Dorsolateral prefrontal cortex (tissue), 122 donors: ENCODE measurements at places on chromosomes 2 and 18. TPM values are rescaled to one million over a fixed set of nuclear protein-coding genes. Genes with fewer than 3 reads are reported as not detected.

DNA sequence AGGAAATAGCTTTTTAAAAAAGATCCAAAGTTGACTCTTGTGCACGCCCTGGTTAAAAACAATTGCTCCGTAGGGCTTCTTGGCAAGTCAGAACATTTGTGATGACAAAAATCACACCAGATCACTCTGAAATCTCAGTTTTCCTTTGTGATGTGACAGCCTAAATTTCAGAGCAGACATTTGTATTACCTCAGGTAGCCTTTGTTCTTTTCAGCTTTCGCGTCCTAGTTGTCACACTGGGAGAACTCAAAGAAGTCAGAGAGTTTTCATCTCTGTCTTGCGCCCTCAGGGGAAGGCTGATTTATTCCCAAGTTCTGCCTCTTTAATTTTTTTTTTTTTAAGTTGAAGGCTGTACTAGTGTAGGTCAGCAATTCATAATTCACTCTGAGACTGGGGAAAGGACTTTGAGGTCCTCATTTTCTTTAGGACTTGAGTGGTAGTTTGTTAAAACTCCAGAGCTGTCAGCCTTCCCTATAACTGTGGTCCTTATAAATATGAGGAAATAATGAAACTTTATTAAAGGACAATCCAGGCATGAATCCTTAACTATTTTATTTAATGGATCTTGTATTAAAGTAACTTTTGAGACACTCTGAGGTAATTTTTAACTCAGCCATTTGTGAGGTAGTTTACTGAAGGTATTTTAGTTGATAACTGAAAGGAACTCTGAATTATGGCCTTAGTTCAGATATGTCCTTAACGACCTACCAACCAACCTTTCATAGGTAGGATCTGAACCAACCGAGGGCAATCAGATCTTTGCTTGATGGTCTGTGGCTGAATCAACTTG is 525.1 kb upstream of the FAM98A start:
- no peak for DNase-seq

DNA sequence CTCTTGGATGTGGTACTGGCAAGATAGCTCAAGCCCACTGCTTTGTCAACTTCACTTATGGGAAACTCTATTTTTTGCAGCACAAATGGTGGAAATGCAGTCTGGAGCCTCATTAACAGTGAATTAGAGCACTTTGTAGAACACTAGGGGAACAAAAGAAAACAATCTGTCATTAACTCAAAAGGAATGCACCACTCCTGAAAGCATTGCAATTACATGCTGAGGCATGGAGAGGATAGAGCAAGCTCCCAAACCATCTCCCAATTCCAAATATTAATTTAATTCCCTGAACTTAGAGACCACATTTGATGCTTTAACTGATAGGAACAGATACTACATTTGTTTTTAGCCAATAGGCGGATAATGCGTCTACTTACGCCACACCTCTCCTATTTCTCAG is 32.8 kb upstream of the TANC1 start:
- no peak for DNase-seq

The MPP4 gene
- 1.0 TPM for total RNA-seq

- no peak for DNase-seq
These were observed 9.3 kb upstream of the EFHD1 start for GRCh38 chr2:232623768-232624765.
